AG10803 (cell line): ENCODE measurements at places on chromosomes 4 and X.
A peak's percentile ranks its signal among the peaks of the same experiment; 100 is the strongest.

GRCh38 chrX:65726715-65727114, 59.3 kb downstream of the MSN start:
- no peak for DNase-seq

DNA sequence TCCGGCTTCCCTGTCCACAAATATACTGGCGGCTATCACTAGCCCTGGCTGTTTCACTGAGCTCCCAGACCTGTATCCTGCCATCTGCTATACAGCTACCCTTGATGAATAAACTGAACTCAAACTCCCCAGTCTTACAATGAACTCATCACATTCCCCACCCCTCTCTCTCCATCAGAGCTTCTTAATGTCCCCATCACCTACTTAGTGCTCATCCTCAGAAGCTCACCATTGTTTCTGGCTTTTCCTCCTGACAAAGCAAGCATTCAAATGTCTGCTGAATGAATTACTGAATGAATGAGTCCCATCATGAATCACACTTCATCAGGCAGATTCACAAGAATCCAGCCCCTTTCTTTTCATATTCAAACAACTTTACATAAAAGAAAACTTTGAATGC, 5.7 kb upstream of the DGAT2L6 start:
- DNase-seq = no peak

GRCh38 chrX:37754516-37754915, 25.3 kb upstream of the CYBB start:
- DNase-seq = no peak

DNA sequence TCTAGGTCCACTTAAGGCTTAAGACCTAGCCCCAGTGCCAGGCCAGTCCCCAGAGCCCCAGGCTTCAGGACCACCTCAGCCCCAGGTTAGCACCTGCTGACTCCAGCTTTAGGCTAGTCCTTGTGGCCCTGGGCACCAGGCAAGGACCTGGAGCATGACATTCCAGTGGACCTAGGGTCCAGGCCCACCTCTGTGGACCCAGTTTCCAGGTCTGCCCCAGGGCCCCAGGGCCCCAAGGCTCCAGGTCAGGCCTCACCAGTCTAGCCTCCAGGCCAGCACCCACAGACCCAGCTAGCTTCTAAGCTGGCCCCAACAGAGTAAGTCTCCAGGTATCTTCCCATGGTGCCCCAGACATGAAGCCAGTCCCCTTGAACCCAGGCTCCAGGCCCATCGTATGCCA, 97.5 kb downstream of the QRFPR start:
- DNase-seq = no peak

DNA sequence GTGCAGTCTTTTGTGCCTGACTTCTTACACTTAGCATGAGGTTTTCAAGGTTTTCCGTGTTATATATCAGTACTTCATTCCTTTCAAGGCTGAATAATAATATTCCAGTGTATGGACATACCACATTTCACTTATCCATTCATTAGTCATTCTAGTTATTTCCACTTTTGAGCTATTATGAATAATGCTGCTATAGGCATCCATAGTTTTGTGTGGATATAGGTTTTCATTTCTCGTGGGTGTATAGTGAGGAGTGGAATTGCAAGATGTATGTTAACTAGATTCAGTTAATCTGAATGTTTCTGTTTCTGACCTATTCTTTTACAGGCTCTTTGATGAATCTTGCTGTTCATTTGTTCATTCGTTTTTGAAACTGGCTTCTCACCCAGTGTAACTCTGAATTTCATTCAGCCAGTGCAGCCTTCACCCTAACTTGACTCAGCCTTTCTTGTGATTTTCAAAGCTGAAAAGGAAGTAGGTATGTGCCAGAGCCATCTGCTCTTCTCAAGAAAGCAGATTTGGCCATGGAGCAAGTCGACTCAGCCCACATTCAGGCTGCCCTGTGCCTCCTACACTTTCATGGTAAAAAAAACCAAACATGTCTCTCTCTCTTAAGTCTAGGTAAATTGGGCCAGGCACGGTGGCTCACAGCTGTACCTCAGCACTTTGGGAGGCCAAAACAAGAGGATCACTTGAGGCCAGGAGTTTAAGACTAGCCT, 56.3 kb upstream of the NOCT start:
- peak; percentile 16 for DNase-seq

- DNase-seq = peak; percentile 68
Observed at GRCh38 chrX:115330498-115331168, 41.1 kb downstream of the LUZP4 start.
